ENCODE measurements at places on chromosomes 2 and 18.

DNA sequence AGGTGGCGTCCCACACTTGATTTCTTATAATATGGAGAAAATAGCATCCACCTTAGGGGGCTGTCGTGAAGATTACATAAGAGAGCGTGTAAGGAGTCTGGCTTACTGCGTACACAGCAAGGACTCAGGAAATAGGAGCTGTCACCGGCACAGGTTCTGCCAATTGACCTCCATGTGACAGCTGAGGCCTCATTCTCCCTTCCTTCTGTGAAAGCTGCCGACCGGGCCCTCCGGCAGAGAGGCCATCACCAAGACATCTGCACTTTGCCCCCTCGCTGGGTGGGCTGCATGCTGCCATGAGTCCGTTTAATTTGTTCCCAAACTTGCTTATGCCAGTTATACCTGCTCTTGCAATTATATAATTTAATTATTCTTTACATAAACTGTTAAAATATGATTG is 27.7 kb downstream of the HS1BP3 start:
- no peak for DNase-seq

DNA sequence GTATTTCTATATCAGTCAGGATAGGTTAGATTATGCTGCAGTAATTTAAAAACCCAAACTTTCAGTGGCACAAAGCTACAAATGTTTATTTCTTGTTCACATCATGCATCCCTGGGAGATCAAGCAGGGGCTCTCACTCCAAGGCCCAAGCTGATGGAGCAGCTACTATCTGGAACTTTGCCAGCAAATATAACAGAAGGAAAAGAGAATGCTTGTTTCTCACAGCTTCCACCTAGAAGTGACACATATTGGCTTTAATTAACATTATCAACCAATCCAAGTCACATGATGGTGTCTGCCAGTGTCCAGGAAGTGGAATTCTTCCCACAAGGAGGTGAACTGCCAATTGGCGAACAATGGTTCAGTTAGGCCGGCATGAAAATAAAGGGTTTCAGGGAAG is 306.9 kb downstream of the BCL11A start:
- no peak for DNase-seq

DNA sequence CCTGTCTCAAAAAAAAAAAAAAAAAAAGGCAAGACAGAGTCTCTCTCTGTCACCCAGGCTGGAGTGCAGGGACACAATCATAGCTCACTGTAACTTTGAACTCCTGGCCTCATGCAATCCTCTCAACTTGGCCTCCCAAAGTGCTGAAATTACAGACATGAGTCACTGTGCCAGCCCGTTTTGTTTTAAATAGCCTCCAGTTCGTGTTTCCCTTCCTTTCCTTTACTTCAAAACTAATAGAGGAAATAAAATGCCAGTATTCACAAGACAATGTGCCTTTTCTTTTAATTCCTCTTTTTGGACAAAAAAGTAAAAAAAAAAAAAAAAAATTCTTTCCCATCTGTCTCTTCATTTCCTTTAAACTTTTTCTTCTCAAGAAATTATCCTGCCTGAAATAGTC is 54.5 kb upstream of the ACMSD start:
- no peak for DNase-seq

- no peak for DNase-seq
These were observed 208.0 kb upstream of the FBXO11 start for GRCh38 chr2:48114256-48114655.

- DNase-seq = no peak
These were observed 254.0 kb downstream of the MEIS1 start for GRCh38 chr2:66688951-66689350.

DNA sequence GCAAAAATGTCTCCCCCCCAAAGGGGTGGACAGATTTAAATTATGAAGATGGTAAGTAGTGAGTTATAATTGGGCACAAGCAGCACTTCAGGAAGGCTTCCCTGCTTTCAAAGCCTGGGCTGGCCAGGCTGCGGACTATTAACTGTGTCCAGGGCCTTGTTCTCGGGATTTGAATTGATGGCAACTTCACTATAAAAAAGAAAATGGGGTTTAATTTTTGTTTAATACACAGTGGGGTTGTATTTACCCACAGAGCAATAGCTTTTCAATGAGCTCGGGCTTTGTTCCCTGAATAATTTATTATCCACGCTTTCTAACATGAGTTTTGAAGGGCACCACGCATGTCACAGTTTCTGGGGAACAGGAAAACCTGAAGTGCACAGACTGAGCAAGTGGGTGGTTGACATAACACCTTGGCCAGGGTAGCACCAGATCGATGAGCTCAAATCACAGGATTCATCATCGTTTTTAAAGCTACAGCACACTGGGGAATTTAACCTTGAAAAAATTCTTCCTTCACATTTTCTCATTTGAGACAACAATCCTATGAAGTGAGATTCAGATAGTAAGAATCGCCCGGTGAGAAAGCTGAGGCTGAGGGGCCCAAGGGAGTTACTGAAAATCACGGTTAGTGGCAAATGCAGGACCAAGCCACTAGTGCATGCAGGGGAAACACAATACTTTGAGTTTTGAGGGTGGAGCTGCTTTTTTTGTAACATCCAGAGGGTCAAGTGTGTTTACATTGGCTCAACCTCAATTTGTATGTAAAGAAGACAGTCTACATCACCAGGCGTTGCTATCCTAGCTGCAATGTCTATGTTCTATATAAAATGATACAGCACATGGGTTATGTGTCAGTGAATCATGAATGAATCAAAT is 28.9 kb upstream of the LMAN1 start:
- no peak for DNase-seq

GRCh38 chr18:53147472-53147871 is 807.5 kb downstream of the DCC start:
- no peak for DNase-seq

GRCh38 chr18:37574113-37574512 is 8.5 kb upstream of the CELF4 start:
- DNase-seq = no peak

GRCh38 chr2:196315388-196316049 is 144.1 kb upstream of the STK17B start:
- DNase-seq = no peak

GRCh38 chr18:48098007-48098406 is 167.5 kb upstream of the SMAD2 start:
- DNase-seq = no peak

DNA sequence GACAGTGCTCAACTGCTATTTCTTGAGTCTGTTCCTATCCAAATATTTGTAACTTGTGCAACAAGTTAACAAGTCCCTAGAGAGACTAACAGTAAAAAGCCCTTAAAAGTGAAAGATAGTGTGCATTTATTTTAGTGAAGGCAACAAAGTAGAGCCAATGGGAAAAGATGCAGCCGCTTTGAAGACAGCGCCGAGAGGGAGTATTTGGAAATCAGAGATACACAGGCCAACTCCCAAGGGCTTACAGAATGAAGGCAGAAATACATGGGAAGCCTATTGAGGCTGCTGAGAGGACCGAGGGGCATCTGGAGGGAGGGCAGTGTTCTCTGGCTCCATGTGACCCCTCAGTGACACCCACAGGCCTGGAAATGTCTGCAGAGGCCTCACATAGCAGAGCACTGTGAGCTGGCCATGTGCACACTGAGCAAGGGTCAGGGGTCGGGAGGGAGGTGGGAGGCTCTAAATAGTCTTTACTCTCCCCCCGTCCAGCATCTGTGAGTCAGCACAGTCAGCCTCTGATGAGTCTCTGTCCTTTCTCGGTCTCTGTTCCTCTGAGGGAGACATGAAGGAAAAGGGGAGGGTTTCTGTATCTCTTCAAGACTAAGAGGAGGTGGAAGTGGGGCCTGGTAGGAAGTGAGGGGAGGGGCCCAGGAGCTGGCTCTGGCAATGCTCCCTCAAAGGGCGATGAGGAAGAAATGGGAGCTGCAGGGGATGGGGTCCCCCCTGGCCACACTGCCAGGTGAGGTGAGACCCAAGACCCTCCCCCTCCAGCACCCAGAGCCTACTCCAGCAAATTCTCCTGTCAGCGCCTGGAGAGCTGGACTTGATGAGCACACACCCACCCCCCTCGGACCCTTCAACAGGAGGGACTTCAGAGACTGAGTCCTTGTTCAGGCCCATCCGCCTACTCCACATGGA is 133.6 kb downstream of the SP3 start:
- DNase-seq = no peak

GRCh38 chr2:240329116-240329665 is 106.3 kb upstream of the GPC1 start:
- no peak for DNase-seq

DNA sequence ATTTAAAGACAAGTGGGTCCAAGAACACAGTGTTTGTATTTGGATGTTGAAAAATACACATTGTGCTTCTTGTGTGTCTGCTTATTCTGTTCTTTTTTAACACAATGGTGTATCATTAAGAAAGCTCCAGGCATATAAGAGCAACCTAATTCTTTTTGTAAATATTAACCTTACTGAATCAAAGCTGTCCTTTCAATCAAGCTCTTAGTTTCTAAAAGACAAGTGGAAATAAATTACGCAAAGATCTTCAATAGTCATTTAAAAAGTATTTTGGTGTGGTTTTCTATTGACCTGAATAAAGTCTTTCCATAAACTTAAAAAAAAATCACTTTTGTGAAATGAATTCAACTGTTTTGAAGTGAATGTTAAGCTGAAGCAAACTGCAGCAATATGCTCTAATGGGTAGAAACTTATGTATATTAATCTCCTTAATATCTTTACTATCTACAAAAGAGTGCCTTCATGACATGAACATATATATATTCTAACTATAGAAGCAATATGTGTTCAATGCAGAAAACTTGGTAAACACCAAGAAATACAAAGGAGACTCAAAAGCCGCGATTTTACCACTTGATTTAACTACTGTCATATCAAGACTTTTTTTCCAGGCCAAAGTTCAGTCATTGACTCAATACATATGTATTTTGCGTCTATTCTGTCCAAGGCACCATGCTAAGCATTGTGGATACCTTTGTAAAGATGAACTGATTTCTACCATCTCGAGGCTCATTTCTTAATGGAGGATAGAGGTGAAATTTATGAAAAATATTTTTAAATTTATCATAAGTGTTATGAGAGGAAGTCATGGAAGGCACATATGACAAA is 97.7 kb downstream of the ARHGAP15 start:
- no peak for DNase-seq

DNA sequence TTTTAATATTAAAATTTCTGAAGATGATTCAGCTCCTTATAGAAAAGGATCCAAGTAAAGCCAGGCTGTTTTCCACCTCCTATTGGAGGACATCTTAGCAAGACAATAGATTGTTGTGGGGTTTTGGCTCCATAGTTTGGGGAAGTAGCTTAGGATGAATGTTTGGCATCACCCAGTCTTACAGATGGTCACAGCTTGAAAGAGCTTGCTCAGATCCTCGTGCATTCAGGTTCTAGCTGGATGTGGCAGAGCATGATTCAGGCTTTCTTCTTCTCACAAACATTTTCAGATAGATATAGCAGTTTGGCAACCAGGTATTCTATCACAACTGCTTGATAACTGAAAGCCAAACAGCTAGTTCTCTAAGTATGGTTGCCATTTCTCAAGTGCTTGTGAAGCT is 23.6 kb upstream of the PDCL3 start:
- DNase-seq = no peak

DNA sequence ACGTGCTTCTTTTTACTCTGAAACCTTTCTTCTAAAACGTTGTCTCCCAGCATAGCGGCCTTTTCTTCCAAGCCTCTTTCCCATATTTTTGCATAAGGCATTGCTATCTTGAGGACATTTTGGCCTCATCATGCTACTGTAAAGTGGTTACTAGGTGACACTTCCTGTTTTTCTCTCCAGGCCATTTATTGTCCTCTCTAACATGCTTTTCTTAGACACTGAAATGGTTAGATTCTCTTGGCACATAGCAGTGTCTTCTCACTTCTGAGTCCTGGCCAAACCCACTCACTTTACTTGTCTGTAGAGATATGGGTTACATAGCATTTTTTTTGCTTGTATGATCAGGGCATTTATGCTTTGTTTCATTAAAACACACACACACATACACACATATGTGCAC is 50.1 kb upstream of the KCNH7 start:
- DNase-seq = no peak

DNA sequence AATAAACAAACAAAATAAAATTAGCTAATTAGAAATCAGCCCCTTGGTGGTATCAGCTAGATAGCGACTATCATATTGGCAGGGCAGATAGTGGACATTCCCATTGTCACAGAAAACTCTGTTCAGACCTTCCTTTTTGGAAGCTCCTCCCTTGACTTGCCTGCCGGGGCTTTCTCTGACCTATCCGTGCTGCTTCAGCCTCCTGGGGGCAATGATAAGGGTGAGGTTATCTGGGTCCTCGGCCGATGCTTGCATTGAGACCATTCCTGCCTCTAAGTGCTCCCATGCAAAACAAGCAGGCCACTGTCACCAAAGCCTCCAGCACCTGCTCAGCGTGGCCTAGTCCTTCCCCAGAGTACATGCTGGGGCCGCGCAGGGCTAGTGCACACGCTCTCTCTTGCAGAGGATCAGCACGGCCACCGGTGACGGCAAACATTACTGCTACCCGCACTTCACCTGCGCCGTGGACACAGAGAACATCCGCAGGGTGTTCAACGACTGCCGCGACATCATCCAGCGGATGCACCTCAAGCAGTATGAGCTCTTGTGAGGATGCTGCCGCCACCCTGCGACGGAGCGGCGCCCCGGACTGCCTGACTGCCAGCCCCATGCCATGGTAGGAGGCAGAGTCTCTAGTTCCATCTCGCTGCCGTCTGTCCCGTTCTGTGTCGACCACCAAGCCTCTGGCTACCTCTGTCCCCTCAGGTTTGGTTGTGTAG is 27.4 kb downstream of the MPPE1 start:
- no peak for DNase-seq

DNA sequence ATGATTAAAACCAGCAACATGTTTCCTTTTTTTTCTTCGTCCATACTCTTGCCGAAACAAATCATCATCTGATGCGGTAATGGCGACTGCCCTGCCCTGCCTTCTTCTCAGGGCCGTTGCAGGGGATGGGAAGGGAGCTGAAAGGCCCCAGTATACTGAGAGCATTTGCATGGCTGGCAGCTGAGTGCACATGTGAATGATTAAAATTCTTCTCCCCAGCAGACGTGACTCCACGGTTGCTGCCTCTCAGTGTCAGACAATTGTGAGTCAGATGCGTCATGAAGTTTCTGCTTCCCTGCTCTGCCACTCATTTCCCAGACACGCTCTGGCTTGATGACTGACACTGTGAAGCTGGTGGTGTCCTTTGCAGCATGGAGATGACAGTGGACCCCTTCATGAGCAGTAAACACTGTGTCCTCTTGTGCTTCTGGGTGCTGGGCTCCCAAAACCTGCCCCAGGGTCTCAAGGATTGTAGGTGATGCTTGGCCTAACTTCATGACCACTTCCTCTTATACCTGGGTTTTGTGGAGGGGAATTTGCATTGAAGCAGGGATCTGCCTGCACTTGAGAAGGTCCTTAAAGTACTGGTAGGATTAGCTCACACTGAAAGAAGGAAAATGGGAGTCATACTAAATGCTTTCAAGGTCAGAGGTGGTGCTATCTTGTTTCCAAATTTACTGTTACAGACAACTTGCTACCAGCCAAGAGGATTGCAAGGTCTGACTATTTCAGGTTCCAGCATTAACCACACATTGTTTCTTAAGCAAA is 222.5 kb upstream of the COPS8 start:
- DNase-seq = no peak

GRCh38 chr18:63705401-63705800 is 2.6 kb downstream of the SERPINB11 start:
- no peak for DNase-seq

GRCh38 chr2:131641414-131642206 is 113.9 kb downstream of the CCDC74A start:
- DNase-seq = no peak

GRCh38 chr2:179338681-179339080 is 74.0 kb upstream of the SESTD1 start:
- no peak for DNase-seq

- DNase-seq = no peak
These were observed 48.4 kb upstream of the DSC1 start for GRCh38 chr18:31211047-31211446.

- DNase-seq = no peak
These were observed 324.8 kb upstream of the CHAC2 start for GRCh38 chr2:53442783-53443182.
